ENCODE measurements at places on chromosomes 1 and 21.

DNA sequence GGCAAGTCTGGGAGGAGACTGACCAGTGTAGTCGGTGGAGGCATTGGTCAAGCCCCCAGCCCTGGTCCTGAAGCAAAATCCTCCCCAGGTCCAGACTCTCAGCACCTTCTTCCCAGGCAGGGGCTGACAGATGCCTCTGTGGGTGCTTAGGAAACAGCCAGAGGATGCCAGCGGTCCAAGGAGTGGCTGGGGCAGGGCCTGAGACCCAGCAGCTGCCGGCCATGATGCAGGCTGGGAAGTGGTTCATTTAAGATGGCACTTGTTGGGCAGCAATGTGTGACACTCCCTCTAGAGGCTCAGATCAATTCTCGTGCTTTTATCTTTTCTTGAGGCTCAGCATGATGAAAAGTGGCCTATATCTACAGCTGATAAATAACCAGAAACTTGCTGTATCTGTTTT is 165.0 kb upstream of the VAMP3 start:
- no peak for DNase-seq

- no peak for DNase-seq
These were observed 18.1 kb upstream of the ETS2 start for GRCh38 chr21:38787461-38788274.

DNA sequence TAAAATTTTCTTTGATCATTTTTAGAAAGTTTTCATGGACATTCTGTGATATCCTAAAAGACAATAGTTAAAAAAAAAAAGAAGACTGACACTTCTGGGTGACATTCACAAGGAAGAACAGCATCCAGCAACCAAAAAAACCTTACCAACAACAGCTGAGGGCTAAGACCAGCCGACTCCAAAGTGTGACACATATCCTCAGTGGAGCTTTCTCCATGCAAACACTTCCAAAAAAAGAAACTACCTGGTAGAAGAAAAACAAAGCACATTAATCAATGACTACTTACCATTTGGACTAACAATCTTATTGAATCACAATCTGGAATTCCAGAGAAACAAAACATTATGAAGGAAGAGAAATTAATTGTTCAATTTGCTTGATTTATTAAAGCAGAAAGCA is 88.2 kb downstream of the IARS2 start:
- DNase-seq, result no peak

DNA sequence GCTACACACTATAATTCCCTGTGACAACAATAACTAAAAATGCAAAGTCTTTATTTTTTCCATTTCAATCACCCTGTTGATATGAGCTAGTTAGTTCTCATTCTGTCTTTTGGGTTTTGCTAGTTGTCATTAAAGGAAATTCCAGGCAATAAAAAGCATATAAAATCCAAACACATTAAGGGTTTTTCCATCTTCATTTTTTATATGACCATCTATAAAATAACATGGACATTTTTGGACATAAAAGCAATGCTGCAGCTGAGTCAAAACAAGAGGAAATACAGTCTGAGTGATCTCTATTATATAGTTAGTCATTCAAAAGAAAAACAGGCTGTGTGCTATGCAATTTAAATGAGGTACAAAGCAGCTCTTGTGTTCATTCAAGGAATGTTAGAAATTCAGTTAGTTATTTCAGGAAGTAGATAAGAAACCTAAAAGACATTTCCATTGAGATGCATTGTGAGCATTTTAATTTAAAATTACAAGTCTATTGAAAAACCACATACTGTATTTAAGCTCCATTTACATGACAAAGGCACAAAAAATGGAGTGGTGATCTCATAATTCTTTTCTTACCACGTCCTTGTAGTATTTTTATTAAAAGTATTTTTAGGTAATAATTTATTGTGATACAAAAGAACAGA is 67.3 kb upstream of the BCL10 start:
- no peak for DNase-seq

DNA sequence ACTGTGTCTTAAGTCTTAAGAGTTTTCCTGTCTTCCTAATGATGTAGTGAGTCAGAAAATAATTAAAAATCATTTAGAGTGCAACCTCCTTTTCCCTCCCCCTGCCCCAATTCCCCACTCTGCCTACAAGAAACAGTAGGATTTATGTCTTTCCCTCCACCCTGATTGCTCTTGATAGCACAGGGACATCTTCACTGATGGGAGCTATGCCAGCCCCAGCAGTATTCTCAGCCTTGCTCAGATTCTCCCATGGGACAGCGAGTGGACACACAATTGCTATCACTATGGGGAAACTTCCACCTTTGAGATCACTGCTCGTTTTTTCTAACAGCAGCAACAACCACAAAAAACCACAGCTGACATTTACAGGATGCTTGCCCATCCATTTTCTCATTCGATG is 216.6 kb upstream of the PLXNA2 start:
- no peak for DNase-seq

DNA sequence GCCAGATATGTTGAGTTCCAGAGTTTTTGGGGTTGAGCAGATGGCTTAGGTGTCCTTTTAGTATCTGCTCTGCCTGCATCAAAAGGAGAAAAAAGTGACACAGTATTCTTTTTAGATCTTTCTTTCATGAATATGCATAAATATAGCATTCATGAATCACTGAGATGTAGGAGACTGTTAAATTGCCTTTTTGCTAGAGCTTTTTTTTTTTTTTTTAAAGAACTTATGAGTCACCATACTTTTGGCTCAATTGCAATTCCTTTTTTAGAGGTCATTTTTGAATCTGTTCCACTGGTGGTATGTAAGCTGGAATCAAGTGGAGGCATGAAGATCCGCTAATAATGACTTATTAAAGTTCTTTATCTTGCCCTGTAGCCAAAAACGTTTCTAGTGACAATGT is 480.9 kb upstream of the ZRANB2 start:
- DNase-seq, result no peak

GRCh38 chr1:190144650-190145049 is 333.0 kb downstream of the BRINP3 start:
- DNase-seq, result no peak

DNA sequence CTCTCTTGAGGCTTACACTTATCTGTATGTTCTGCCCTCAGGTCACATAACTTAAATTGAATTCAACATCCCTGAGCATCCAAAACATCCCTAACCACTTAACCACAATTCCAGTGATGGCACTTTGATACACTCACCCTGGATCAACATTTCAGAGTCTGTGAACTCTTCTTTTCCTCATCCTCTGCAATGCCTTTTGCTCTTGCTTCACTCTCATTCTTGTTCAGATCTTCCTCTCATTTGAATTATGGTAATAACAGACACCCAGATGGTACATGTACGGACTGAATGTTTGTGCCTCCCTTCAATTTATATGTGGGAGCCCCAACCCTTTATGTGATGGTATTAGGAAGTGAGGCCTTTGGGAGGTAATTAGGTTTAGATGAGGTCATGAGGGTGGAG is 33.4 kb downstream of the PTGER3 start:
- DNase-seq, result no peak

GRCh38 chr1:163320891-163321290 is 863 bp upstream of the NUF2 start:
- no peak for DNase-seq

- no peak for DNase-seq
These were observed 121.3 kb downstream of the GRIK3 start for GRCh38 chr1:36913016-36913415.

DNA sequence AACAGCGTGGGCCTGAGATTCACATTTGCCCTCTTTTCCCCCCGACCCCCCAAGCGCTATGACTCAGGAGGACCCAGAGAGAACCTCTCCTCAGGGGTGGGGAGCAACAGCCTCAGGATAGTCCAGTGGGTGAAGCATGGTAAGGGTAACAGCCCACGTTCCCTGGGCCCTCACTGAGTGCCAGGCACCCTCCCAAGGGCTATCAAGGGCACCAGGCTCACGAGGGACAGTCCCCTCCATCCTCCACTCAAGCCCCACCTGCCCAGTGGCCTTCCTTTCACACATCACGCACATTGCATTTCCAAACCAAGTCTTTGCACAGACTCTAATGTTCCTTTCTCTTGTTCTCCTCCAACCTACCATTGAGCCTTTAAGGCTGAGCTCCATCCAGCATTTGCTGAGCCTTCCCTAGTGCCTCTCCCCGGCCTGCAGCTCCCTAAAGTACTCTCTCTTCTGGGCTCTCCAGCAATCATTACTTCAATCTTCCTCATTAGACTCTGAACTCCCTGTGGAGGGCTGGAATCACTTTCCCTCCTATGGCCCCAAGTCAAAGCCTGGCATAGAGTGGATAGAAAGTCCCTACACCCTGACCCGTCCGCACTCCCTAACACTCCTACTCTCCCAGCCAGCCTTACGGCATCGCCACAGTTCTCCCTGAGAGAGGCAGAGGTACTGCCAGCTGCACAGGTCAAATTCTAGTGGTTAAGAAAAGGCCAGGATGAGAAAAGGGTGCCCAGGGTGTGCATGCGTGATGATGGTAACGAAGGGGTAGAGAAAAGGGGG is 1.0 kb downstream of the AKR7A2 start:
- DNase-seq, result peak; percentile 16

- peak; percentile 75 for DNase-seq
These were observed 437.7 kb upstream of the OLFM3 start for GRCh38 chr1:102434421-102434820.

DNA sequence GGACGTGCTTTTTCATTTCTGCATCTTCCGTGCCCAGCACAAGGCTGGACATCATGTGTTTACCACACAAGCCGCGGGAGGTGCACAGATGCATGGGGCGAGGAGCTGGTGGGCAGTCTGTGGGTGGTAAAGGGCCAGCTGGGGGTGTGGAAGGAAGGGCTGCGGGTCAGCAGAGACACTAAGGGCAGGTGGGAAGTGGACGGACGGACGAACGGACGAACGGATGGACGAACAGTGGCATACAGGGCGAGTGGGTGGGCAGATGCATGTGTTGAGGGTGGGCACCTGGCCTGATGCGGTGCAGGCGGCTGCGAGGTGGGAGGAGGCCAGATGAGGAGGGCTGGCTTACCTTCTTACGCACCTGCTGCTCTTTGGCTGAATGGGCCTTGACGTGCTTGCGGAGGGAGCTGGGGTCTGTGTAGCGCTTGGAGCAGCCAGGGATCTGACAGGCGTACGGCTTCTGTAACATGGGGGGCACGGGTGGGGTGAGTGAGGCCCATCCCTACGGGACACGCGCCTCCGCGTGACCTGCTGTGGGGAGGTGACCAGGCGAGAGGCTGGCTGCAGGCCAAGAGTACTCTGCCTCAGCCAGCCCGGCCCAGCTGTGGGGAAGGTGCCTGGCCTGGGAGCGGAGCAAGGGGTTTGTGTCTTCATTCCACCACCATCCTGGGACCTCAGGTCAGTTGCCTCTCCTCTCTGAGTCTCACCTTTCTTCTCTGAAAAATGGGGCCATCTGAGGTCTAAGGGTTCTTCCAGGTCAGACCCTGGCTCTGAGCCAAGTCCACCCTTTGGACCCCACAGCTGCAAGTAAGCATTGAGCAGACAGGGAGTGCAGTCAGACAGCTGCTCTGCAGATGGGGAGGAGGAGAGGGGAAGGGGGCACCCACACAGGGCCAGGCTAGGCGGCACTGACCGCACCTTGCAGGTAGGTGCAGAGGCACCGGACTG is 65.5 kb downstream of the DMRTB1 start:
- DNase-seq, result peak; percentile 14

DNA sequence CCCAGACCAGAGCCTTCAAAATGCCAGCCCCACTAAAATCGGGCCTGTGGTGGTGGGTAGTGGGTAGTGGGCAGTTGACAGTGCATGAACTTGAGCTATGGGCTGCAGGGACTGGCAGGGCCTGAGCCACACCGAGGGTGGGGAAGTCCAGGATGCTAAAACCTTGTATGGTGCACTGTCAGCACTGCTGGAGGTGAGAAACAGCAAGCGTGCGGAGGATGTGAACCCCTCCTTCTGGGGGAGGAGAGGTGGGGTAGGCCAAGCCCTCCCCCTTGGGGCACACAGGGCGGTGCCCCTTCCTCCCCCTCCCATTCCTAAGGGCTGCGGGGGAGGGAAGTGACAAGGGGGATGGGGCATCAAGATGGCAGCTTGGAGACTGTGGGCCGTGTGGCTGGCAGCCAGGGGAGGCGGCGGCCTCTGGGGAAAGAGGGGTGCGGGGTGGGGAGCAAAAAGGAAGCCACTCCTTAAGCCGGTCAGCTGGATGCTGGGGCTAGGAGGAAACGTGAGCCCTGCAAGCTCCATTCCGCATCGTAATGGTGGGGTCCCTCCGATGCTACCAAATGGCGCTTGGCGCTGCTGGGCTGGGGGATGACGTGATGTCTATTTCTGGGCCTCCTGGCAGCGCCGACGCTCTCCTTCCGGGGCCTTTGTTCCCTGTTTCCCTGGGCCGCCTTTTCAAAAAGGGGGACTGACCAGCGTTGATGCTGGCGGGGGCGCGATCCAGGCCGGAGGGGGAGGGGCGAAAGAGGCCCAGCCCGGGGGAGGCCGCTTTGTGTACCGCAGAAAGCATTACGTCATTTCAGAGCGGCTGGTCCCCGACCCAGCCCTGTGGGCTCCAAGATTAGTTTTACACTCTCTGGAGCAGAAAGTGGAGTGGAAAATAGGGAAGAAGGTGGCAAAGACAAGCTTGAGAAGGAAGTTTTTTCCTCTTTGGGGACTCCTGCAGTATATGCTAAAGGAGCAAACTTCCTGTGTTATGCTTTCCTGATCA is 809 bp downstream of the SYT11 start:
- DNase-seq, result peak; percentile 64

DNA sequence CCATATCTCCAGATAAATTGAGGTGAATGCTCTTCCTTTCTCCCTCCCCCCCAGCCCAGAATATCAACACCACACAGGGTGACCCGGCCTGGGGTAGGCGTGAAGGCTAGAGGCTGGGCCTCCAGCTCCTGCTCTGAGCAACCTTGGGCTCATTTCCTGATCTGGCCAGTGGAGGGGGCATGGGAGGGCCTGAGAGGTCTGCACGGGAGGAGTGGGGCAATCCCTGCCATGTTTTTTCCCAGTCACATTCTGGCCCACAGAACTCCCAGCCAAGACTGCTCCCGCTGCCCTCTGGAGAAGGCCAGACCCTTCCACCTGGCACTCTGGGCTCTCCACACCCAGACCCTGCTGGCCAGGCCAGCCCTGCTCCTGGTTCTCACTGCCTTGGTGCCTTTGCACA is 3.9 kb downstream of the CLDN19 start:
- DNase-seq, result peak; percentile 22

DNA sequence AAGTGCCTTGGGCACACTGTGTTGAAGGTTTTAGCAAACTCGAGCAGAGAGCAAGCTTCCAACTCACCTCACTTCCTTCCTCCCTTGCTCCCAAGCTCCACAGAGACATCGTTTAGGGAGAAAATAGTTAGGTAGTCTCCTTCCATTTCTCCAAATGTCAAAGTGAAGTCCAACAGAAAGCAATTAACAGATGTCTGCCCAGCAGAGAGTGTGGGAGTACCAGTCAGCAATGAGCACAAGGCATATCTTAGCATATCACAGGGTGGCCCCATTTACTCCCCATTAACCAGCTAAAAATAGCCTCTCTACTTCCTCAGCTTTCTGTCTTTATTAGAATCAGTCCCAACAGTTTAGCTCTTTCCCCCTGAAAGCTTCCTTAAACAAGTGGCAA is 334.2 kb upstream of the CAMK1G start:
- no peak for DNase-seq

- peak; percentile 93 for DNase-seq
These were observed 510 bp upstream of the IL10RB start for GRCh38 chr21:33265664-33266049.

All from NAMALWA (cell line).